Stimulated activated CD4-positive, alpha-beta T cell treated with anti-CD3 and anti-CD28 coated beads, Interleukin-12 subunit alpha, Interleukin-12 subunit beta, amount 100 ng/mL, for 4 hours (primary cell): ENCODE measurements at places on chromosomes 13 and 19.

- no peak for DNase-seq
Observed at GRCh38 chr19:13101590-13102415, 855 bp downstream of the LYL1 start.

DNA sequence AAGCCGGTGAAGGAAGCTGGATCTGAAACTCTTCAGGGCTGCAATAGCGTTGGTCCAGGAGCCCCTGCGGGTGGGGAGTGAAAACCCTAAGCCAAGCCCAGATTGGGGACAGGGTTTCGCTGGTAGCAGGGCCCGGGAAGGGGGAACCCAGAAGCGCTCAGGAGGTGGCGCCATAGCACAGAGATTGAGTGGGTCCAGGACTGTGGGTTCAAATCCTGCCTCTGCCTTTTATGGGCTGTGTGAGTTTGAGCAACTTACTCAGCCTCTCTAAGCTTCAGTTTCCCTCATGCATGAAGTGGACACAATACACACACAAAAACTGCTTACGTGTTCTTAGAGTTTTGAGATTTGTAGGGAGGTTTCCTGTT, 8.3 kb upstream of the SYCN start:
- DNase-seq = peak; percentile 43

GRCh38 chr13:40494513-40494912, 171.9 kb downstream of the FOXO1 start:
- no peak for DNase-seq

DNA sequence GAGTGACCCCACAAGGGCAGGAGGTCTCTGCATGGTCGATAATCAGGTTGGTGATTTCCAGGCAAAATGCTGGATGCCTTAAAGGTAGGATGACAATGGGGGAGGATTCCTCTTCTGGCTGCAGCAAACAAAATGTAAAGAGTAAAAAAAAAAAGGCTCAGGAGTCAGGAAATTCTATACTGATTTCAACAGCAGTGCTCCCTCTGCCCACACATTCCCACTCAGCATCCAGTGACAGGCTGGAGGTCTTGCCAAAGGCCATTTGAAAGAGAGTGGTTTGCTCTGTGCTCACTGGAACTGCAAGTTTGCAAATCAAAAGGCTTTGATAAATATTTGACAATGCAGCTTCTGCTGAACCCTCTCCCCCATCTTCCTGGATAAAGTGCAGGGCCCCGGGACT, 135.4 kb downstream of the TNFRSF19 start:
- no peak for DNase-seq

DNA sequence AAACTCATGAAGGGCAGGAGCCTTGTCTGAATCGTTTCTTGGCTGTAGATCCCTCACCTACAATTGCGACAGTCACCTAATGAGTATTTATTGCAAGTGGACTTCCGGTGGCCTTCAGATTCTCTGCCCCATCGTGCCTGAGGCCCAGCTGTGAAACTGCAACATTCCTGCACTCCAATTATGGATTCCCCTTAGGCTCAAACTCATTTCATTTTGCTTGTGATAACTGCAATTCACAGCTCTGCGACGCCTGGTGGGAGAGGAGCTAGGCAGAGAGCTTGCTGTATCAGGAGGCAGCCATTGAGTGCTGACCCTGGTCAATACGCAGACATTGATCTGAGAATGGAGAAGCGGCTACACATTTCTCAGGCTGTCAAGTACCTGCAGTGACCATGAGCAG, 59.0 kb downstream of the CCDC70 start:
- DNase-seq = no peak

GRCh38 chr19:12668932-12669269, 2.3 kb downstream of the WDR83 start:
- DNase-seq = peak; percentile 58

DNA sequence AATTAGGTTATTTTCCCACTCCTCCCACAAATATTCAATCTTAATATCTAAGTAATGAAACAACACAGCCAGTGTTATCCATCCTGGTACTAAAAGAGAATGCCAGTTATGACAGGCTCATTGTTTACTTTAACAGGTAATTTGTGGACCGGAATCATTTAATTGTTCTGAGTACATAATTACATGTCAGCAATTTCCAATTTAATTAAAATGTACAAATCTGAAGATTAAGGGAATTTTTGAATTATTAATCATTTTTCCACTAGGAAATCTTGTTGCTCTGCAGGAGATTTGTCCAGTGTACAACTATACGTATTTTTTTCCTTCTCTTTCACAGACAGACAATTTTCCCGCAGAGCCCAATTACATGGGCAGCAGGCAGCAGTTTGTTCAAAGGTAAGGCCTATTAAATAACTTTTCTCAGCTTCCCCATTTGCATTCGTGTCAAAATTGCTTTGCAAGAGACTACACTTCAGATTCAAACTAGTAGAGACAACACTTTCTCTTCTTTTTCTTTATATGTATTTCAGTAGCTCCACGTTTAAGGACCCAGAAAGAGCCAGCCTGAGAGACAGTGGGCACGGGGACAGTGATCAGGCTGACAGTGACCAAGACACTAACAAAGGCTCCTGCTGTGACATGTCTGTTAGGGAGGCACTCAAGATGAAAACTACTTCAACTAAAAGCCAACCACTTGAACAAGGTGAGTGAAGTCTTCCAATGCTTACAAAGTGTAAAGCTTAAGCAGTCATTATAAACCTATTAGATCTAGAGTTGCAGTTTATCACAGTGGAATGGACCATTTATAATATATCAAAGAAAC, 34.8 kb downstream of the PCDH17 start:
- no peak for DNase-seq

DNA sequence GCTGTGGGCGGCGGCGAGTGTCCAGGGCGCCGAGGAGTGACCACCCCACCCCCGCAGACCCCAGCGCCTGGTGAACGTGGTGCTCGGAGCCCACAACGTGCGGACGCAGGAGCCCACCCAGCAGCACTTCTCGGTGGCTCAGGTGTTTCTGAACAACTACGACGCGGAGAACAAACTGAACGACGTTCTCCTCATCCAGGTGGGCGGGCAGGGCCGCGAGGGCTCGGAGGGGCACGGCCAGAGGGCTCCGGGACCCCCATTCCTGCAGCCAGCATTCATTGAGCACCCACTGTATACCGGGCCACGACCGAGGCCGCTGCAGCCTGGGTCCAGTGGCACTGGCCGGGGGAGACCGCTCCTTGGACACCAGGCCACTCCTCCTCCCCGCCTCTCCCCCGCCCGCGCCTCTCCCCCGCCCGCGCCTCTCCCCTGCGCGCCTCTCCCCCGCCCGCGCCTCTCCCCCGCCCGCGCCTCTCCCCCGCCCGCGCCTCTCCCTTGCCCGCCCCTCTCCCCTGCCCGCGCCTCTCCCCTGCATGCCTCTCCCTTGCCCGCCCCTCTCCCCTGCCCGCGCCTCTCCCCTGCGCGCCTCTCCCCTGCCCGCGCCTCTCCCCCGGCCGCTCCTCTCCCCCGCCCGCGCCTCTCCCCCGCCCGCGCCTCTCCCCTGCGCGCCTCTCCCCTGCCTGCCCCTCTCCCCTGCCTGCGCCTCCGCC, 3.2 kb downstream of the PRTN3 start:
- DNase-seq = no peak

DNA sequence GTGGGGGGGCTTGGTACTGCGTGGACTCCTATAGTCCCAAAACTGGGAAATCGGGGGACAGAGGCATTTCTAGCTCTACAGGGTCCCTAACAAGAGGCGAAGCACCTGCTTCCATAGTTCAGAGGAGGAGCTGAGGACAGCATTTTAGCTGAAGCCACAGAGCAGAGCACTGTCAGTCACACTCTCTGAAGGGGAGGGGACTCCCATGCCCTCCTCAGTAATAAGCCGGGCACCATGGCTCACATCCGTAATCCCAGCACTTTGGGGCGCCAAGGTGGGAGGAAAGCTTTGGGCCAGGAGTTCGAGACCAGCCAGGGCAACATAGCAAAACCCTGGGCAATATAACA, 3.8 kb downstream of the NPAS1 start:
- no peak for DNase-seq

DNA sequence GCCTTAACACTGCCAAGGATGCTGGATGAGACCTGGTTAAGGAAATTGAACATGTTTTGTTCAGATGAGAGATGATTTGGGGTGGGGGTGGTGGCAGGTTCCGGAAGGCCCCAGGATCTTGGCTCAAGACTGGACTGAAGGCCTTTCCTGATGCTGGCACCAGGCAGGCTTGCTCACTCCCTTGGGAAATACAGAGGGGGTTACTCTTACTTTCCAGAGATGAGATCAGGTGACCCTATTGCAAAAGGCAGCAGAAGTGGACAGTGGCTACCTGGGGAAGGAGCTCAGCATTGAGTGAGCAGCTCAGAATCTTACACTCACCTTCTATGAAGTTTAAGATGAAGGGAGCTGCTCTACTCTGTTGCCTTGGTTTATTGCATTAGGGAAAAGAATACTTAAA, 10.8 kb downstream of the GATAD2A start:
- no peak for DNase-seq

DNA sequence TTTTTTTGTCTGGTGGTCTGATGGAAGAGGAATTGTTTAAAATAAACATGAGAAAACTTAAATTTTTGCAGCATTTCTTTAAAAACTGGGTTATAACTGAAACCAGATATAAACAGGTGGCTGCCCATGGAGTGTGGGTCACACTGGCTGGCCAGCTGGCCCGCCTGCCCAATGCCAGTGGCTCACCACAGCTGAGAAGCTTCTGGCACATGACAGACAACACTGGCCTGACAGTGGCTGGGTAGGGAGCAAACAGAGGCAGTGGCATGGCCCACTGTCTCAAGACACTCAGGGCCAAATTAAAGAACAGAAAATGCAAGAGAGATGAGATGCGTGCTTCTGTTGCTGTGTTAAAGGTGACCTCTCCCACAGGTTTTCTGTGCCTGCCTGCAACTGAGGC, 3.1 kb upstream of the SLC35E1 start:
- no peak for DNase-seq

GRCh38 chr19:14101003-14101545, 10.5 kb upstream of the SAMD1 start:
- no peak for DNase-seq

GRCh38 chr13:112624040-112624439, 36.1 kb upstream of the TUBGCP3 start:
- DNase-seq = no peak

DNA sequence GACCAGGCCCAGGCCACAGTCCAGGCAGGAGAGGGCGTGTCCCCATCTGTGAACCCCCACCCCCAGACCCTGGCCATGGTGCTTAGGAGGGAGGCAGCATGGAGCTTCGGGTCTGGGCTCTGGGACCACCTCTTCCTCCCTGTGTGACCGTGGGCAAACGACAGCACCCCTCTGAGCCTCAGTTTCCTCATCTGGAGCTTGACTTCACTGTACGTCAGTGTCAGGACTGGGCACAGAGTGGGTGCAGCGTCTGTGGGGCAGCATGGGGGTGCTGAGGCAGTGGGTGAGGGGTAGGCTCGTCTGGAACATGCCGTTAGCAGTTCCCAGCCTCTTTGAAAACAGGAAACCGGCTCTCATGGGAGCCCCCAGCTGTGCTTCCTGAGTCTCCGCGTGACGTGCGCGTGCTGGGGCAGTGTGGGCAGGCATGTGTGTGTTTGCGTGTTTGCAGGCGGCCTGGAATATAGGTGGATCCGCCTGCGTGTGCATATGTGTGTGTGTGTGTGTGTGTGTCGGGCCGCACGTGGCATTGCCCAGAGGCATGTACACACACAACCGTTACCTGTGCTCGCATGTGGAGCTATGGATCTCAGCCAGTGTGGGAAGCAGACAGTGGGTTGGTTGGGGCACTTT, 15.8 kb downstream of the ARRDC2 start:
- peak; percentile 38 for DNase-seq

DNA sequence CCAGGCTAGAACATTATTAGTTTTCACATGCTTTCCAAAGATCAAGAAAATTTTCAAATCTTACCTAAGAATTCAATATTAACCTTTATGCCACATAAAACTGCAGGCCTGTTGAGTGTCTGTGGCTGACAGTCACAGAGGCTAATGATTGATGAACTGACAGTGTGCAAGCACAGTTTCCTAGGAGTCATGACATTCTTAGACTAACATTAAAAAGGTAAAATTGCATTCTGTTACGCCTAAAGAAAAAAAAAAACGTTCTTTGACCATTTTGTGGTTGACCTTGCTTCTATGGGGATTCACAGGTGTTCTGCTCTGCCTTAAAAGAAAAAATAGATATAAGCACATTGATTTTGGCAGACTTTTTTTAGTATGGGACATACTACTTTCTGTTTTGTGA, 1776.2 kb downstream of the PCDH9 start:
- no peak for DNase-seq

- DNase-seq = no peak
Observed at GRCh38 chr19:18481505-18482222, 40.2 kb downstream of the ELL start.

- DNase-seq = no peak
Observed at GRCh38 chr19:48606463-48607358, at the start of gene SPACA4. Gene SPACA4, plus strand, starts transcription at chr19:48606742. Its CDS starts 237 bp downstream, at chr19:48606979.

DNA sequence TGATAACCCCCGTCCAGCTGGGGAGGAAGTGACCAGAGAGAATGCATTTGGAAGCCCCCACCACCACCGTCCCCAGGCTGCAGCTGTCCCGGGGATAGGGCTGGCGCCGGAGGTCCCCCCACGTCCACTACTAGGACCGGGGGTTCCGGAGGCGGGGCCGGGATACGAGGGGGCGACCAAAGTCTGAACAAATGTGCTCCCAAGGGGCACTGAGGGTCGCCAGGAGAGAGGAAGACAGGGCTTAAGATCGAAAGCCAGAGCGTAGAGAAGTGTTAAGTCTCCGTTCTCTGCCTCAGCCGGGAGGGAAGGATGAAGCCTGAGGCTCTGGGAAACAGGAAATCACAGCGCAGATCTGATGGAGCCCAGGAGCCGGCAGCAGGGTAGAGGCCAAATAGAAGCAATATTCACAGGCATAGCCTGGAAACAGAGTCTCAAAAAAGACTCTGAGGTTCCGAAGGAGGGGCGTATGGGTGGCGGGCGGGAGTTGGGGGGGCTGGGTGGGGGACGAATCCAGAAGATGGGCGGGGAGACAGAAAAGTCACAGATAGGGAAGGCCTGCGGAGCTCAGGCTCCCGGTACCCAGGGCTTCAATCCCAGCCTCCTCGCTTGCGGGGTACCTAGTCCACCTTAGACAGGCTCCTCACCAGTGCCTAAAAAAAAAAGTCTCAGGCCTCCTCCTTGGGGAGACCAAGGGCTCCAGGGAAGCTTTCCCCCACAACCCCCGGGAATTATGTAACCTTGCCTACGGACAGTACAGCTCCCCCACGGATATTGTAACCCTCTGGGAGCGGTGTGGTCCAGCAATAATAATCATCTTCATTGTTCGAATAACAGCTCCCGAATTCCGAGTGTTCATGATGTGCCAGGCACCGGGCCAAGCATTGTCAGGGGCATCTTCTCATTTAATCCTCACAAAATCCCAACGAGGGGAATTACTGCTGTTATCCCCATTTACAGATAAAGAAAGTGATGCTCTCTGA, 1.1 kb upstream of the ERF start:
- no peak for DNase-seq

GRCh38 chr13:91357613-91358386, 10.3 kb downstream of the MIR17HG start:
- DNase-seq = no peak

DNA sequence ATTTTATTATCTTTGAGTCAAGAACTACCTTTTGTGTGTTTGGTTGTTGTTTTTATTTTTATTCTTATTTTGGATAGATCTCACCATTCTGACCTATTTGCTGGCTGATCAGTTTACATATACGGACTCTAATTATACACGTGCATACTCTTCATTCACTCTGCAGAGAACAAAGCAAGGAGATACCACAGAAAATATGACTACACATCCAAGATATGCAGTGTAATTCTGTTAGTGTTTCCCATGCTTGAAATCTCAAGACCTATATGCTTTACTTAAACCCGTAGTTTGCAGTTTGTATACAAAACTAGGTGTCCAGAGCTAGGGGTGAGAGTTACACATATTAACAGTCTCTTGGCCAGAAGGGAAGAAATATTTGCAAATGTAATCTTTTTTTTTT, 205.5 kb downstream of the DCLK1 start:
- DNase-seq = no peak

- DNase-seq = no peak
Observed at GRCh38 chr19:5452594-5453565, 2.3 kb upstream of the ZNRF4 start.
